ENCODE measurements at places on chromosomes 12 and 14.

DNA sequence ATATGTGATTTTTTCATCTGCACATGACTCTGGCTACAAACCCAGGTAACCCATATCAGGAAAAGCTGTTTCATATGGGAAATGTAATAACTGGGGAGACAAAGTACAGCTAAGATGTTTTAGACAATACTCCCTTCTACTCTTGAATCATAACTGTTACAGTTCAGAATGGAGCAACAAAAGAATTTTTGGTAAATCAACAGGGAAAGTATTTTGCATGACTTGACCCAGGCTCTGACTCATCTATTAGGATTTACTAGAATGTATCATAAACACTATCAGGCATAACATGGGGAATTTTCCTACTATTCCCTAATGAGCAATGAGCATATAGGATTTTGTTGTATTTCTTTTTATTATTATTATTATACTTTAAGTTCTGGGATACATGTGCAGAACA lies 553.0 kb downstream of the SLC16A7 start:
- no peak for DNase-seq

- DNase-seq: no peak
These were observed 252.1 kb upstream of the NAV3 start for GRCh38 chr12:77578466-77579220.

DNA sequence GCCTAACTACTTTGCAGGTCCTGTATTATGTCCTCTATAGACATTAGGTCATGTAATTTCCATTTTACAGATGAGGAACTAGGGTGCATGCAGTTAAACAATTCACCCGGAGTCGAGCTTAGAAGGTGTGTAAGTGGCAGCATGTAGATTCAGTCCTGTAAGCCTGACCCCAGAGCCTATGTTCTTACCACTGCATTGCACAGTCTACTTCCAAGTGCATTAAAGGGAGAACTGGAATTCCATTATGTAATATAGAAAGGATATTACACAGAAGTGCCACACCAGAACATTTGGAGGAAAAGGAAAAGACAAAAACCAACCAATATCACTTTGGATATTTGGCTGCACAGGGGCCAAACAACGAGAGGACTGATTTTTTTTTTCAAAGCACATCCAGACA lies 1.2 kb downstream of the GLT8D2 start:
- no peak for DNase-seq

DNA sequence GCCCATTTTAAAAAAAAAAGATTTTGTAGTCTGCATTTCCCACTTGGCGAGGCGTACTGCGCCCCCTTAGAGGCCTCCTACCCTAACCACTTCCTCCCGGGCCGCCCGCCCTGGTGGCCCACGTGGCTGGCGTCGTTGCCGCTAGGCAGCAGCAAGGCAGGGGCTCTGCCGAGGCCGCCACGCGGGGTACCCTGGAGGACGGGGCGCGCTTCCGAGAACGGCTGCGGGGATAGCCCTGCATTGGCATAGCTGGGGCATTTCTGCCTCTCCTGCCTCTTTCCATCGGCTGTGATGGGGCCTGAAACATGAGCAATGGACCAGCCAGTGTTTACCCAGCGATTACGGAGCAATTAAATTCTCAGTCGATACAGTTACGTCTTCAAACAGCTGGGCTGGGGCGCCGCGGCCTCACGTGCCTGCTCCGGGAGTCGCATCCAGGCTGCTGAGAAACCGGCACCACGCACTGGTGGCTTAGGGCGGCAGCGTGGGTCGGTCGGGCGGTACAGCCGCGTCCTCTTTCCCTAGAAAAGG lies 38.0 kb downstream of the IQSEC3 start:
- DNase-seq: no peak

DNA sequence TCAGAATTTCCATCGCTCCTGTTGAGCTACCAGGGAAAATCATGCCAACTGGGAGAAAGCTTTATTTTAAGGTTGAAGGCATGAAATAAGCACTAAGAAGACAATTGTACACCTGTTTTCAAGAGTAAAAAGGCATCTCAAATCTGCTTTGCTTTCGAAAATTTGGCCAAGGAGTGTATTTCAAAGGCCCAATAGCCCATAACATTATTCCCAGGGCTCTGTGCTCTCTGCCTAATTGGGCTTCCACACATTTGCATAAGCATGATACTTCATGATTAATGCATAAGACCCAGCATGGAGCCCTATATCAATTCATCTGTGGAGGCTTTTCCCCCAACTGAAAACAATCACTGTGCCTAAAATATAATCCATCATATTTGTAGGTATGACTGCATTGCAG lies 258.5 kb downstream of the NOVA1 start:
- DNase-seq: no peak

GRCh38 chr12:22229652-22230279 lies 104.7 kb downstream of the ST8SIA1 start:
- DNase-seq: no peak

DNA sequence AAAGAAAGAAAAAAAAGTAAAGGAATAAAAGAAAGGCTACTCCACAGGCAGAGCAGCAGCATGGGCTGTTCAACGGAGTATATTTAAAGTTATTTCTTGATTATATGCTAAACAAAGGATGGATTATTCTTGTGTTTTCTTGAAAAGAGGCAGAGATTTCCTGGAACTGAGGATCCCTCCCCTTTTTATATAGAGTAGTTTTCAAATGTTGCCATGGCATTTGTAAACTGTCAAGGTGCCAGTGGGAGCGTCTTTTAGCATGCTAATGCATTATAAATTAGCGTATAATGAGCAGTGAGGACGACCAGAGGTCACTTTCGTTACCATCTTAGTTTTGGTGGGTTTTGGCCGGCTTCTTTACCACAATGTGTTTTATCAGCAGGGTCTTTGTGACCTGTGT lies 383.0 kb downstream of the PCNX1 start:
- no peak for DNase-seq

GRCh38 chr12:66187821-66188220 lies 1.2 kb upstream of the IRAK3 start:
- no peak for DNase-seq

GRCh38 chr14:94343238-94344005 lies 20.3 kb upstream of the SERPINA6 start:
- no peak for DNase-seq

GRCh38 chr14:99792551-99793212 lies 531 bp upstream of the EML1 start:
- DNase-seq: no peak

DNA sequence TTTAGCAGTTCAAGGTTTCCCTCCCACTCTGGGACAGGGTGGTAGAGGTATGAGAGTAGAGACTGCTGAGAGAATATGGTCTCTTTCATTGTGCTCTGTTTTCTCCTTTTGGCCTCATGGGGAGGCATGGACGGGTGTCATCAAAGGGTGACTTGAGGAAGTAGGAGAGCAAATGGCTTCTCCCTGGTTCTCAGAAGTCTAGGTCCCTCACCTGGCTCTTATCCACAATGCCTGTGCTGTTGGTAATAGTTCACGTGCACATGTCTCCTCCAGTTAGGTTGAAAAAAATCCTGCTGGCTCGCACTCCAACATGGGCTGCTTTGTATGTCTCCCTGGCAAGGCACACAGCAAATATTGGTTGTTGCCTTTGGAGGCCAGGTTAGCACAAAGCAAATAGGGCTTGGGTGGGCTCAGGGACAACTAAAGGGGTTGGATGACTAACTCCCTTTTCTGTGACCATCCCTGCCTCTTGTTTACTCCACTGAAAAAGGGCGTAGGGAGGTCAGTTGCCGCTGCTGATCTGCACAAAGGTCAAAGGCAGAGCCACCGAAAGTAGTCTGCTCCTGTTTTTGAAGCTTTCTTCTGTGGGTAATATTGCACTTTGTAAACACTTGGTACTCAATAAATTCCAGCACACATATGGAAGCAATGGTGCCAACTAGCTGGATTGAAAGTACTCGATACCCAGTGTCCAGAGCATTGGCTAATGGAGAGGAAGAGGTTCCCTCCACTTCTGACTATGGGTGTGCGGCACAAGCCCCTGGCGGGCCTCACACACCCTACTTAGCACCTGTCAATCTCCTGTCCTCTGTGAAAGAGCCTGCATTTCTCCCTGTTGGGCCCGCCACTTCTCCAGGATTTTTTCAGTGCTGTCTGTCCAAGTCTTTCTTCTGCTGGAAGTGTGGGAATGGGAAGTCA lies 121.8 kb downstream of the SLC38A6 start:
- no peak for DNase-seq

DNA sequence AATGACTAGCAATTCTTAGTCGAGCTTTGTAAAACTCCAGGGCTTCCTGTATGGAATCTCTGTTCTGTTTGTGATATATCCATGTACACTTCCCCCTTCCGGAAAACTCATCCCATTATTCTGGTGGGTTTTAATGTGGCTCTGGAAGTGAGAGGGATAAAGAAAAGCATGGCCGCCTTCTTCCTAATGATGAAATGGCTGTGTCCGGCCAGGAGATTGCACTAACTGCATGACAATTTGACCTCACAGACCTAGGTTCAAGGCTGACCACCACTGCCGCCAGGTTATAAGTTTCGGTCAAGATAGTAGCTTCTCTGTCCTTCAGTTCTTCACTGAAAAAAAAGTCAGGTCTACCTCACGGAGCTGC lies 41.0 kb upstream of the NPAS3 start:
- DNase-seq: no peak

- DNase-seq: no peak
These were observed 172.8 kb upstream of the LMNTD1 start for GRCh38 chr12:25725931-25726330.

DNA sequence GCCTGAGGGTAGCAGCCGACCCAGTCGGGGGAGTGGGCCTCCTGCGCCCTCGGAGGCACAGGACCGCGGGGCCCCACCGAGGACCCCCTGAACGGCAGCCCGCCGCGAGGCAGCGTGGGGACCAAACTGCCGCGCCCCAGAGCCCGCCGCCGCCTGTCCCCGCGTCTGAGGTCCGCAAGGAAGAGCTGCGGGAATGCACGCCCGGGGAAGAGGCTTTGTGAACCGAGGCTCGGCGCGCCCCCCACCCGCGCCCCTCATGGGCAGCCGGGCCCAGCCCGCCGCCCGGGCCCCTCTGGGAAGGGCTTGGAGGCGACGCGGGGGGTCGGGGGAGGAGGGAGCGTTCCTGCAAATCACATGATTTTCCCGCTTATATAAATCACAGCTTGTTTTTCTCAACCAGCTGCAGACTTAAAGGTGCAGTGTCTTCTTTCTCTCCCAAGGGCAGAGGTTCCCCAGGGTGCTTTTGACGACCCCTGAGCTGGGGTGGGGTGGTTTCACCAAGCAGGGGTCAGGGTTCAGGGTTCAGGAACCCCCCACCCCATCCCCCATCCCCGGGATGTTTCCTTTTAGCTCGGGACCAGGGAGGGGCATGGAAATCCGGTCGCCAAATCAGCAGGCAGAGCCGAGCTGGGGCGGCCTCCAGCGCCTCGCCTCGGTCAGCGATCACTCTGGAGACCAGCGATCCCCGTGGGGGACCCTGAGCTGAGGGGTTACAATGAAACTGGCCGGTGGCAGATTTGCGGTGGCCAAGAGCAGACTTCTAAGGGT lies 44.7 kb upstream of the ATP23 start:
- no peak for DNase-seq

GRCh38 chr12:91250273-91250665 lies 67.7 kb upstream of the DCN start:
- no peak for DNase-seq

DNA sequence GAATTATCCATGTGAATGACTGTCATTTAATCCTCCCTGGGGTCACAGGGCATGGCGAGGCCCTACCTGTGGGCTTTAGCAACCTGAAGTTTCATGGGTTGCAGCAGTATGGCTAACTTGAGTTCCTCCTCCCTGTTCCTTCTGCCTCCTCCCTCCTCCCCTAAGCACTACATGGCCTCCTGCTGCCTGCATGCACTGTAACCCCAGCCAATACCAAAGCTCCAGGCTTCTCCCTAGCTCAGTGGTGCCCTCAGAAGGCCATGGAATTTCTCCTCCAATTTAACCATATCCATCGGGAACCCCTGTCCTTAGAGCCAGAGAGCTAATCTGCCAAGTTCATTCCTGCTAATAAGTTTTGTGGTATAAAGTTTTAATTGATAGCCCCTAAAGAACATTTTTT lies 95.1 kb downstream of the NT5DC3 start:
- DNase-seq: no peak

GRCh38 chr12:108855284-108856169 lies 1.9 kb downstream of the SSH1 start:
- no peak for DNase-seq

GRCh38 chr12:50517421-50518048 lies 12.8 kb downstream of the DIP2B start:
- peak; percentile 84 for DNase-seq

GRCh38 chr12:90489141-90489540 lies 465.8 kb downstream of the CCER1 start:
- no peak for DNase-seq

DNA sequence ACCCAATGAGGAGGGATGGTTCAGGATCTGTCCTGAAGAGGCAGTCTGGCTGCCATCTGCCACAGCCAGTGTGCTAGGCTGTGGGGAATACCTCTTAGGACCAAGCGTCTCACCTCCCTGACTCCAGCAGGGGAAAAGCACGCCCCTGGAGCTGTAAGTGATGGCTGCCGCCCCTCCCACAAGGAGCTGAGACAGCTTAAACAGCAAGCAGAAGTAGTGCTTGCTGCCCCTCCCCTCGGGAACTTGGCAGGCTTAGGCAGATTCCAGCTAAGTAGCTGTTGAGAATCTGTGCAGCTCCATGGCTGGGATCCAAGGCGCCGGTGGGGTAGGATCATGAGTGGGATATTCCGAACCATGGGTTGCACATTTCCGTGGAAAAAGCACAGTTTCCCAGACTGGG lies 360.4 kb upstream of the MDGA2 start:
- no peak for DNase-seq

DNA sequence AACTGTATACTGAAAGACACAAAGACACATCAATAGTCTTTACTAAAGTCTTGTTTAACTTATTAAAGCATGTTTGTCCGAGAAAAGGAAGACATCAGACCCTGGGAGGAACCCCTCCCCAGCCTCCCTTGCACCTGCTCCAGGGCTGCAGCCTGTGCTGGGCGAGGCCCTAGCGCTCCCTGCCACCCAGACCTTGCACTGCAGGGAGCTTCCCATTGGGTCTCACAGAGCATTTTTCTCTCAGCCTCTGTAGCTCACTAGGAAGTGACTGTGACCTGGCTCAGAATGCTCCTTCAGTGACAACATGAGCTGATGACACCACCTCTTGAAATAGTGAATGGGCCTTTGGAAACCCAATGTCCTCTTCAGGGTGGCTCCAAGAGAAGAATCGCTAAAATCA lies 461.2 kb downstream of the TMEM121 start:
- DNase-seq: no peak

DNA sequence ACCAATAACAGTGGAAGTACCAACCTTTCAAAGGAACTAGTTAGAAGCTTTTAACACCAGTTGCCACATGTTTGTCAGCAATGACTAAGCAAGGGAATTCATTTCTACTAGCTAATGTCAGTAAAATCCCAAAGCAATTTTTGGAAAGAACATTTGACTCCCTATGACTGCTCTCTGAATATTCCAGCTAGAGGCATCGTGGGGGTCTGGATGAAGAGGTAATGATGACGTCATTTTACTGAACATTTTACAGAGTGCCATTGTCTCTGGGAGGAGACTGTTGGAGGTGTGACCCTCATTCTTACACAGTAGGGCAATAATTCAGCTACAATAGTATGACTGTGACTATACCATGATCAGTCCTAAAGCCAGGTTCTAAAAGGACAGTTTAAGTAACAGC lies 204.8 kb downstream of the ITPR2 start:
- DNase-seq: no peak

- no peak for DNase-seq
These were observed 137.6 kb upstream of the MAX start for GRCh38 chr14:65239938-65240296.

Data from NAMALWA (cell line).